ENCODE measurements at places on chromosomes 3 and 15.

DNA sequence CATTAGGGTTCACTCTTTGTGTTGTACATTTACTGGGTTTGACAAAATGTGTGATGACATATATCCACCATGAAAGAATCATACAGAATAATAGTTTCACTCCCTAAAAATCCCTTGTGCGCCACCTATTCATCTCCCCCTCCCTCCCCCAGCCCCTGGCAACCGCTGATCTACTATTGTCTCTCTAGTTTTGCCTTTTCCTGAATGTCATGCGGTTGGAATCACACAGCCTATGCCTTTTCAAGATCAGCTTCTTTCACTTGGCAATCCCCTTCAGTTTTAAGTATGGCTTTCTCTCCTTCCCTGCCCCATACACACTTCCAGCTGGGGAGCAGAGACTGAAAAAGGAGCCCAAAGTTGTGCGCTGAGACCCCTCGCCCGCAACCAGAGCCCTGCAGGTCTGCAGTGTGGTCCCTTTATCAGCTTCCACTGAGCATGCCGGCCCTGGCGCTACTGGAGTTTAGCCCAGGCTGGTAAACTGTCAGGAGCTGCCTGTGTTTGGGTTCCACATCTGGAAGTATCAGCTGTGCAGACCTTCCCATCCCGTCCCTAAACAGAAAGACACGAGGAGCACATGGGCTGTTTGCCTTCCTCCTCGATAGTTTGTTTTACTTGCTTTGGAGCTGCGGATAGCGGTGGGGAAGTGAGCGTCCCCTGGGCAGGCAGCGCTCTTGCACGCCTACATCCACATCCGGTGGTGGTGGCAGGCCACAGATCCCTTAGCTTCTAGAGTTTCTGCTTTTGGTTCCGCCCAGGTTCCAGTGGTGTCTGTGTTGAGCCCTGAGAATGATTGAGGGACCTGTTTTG, 12.3 kb downstream of the BOC start:
- no peak for DNase-seq

GRCh38 chr3:124558991-124559845, 171.0 kb upstream of the UMPS start:
- DNase-seq, result no peak

- DNase-seq, result no peak
These were observed 131.2 kb downstream of the MAGI1 start for GRCh38 chr3:65907232-65908130.

DNA sequence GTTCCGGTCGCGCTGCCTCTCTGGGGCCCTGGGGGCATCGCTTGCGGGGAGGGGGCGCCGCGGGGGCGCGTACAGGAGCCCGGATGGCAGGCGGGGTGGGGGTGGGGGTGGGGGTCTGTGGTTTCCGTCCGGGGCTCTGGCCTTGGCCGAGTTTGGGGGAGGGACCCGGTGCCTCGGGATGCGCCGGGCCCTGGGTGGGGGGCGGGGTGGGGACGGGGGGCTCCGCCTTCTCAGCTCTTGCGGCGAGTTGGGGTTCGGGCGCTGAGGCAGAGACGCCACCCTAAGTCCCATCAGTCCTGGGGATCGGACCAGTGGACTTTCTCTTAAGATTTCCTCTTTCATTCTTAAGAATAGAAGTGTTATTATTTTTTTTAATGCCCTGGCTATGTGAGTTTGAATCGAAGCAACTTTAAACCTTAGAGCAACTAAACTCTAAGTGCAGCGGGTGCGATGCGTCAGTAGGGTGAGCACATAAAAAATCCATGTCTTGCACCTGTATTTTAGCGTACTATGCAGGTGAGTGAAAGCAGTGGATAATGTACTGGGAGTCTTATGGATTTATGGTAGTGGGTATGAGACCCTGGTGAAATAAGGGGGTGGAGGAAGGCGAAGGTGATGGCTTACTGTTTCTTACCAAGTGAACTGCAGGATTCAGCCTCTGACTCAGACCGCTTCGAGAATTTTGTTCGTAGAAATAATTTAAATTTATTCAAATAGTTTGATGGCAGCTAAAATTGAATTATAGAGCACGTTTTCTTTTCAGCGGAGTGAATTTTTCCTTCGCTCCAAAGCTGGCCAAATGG, 762 bp downstream of the CTNNB1 start:
- peak; percentile 43 for DNase-seq

GRCh38 chr3:192246847-192247559, 480.3 kb downstream of the FGF12 start:
- no peak for DNase-seq

All from hematopoietic multipotent progenitor cell treated with erythropoietin and hydrocortisone succinate and interleukin-3 and kit ligand, for 17 days (in vitro differentiated cells).